Pancreas (tissue), 10 donors: ENCODE measurements at places on chromosomes 6 and 20. TPM values are rescaled to one million over a fixed set of nuclear protein-coding genes. Genes with fewer than 3 reads are reported as not detected.

DNA sequence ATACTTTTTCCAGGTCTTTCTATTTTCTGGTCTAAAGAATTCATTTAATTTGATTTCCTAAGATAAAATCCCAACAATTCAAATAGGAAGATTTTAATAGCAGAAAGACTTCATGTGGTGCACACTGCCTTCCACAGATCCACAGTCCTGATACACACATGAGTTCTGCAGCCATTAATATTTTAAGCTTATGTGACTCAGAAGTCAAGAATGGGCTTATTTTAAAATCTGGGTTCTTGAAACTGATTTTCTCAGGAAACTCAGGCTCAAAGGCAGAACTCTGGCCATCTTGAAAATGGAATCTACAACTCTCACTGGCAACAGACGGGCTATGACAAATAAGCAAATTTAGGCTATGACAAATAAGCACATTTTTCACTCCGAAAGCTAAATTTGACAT is 88.2 kb downstream of the COL12A1 start:
- no peak overlapping the region for H3K4me3 ChIP-seq
- no peak overlapping the region for H3K27ac ChIP-seq
- H3K36me3 ChIP-seq = no peaks in the 10 kb centered on the region

Gene ZC2HC1B
- not detected for total RNA-seq

Gene SEL1L2
- not detected for total RNA-seq

Gene CTAGE9
- total RNA-seq = not detected
